ENCODE measurements at places on chromosomes 3 and 15.
A peak's percentile ranks its signal among the peaks of the same experiment; 100 is the strongest.

- DNase-seq = no peak
Measured at GRCh38 chr3:59185591-59186369, 136.0 kb upstream of the CFAP20DC start.

- DNase-seq = peak; percentile 61
Measured at GRCh38 chr3:81823882-81824395, 62.5 kb upstream of the GBE1 start.

GRCh38 chr15:42154212-42154941 lies 2.1 kb downstream of the PLA2G4F start:
- no peak for DNase-seq

GRCh38 chr3:144662729-144663128 lies 691.1 kb downstream of the DIPK2A start:
- no peak for DNase-seq

- no peak for DNase-seq
Measured at GRCh38 chr3:65767551-65767950, 271.2 kb downstream of the MAGI1 start.

- DNase-seq = no peak
Measured at GRCh38 chr3:64681827-64682226, 6.0 kb downstream of the ADAMTS9 start.

DNA sequence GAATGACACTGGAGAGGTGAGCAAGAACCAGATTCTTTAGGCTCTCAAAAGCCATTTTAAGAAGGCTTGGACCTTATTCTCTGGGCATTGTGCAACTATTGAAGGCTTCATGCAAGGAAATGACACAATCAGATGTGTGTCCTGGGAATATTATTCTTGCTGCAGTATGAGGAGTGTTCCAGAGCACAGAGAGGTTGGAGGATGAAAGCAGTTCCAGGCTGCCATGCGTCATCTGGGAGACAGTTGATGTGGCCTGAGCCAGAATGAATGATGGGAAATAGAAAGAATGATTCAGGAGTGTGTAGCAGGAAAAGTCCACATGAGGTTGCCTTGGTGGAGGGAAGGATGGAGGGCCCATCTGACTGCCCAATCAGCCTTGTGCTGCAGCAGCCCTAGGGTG lies 123.1 kb downstream of the CHCHD6 start:
- no peak for DNase-seq

- peak; percentile 16 for DNase-seq
Measured at GRCh38 chr3:98772022-98772421, 8.9 kb downstream of the ST3GAL6 start.

DNA sequence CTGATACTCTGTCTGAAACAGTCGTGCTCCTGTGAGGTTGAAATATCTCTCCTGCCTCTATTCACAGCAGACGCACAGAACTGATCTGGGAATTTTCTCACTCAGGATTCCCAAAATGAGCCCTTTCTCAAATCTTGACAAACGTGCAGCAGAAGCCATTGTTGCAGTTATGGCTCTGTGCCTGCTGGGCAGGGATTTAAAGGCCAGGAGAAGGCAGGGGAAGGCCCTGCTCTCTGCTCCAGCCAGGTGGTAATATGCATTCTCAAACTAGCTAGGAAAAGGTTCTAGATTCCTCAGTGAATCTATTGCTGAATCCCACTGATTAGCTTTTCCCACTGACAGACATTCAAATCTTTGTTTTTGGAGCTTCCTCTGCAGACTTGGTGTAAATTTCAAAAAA lies 2.2 kb downstream of the MINAR1 start:
- no peak for DNase-seq

DNA sequence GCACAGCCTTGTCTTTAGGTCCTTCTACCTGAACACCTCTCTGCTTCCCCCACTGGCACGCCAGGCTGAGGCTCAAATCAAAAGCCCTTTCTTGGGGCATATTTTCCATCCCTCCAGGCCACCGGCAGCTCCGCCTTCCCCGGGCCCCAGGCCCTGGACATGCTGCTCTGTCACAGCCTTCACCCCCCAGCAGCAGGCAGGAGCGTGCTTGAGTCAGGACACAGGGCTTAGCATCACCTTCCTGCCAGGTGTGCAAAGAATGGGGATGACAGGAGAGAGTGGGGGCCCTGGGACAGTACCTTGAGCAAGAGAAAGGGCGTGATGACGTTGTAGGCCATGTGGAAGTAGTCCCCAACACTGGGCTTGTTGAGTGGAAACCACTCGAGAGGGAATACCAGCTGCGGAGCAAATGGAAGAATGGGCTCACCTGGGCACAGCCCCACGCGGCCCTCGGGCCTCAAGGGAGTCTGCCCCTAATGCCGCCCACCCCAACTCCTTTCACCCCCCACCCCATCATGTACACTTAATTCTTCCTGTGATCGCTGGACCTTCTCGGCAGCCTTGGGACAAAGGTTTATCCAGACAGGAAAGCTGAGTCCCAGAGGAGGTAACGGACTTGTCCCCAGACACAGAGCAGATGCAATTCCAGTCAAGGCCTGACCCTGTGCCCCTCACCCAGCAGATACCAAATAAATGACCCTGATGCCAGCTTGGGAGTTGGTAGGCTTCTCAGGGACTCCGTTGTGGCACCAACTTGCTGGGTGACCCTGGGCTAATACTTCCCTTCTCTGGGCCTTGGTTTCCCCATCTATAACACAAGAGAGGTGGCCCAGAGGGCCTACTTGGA lies 9.1 kb upstream of the CALML4 start:
- DNase-seq = no peak

DNA sequence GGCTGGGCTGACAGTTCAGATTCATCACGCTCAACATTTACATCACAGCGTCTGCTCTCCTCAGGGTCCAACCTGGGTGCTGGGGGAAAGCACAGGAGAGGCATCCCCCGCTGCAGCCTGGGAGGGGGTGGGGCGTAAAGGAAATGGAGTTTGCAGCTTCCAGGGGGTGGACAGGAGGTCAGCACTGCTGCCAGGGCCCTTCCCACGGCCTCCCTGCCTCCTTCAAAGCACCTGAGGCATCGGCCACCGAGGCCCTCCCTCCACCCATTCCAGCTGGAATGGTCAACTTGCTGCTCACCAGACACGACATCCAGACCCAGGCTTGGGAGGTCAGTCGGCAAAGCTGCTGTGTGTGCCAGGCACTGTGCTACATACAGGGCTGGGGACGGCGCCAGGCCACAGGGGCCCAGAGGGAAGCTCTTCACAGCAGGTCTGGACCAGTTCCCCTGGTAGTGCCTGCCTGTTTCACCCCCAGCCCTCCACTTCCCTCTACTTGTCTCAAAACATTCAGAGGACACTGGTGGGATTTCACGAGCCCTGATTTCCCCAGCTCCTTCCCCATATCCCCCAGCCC lies 120.7 kb downstream of the ANP32A start:
- DNase-seq = no peak

- DNase-seq = peak; percentile 76
Measured at GRCh38 chr3:112133626-112134334, 732 bp upstream of the GCSAM start.

- no peak for DNase-seq
Measured at GRCh38 chr3:174869448-174869847, 10.3 kb downstream of the NAALADL2 start.

GRCh38 chr3:100516838-100517237 lies 24.4 kb downstream of the TMEM45A start:
- DNase-seq = no peak

DNA sequence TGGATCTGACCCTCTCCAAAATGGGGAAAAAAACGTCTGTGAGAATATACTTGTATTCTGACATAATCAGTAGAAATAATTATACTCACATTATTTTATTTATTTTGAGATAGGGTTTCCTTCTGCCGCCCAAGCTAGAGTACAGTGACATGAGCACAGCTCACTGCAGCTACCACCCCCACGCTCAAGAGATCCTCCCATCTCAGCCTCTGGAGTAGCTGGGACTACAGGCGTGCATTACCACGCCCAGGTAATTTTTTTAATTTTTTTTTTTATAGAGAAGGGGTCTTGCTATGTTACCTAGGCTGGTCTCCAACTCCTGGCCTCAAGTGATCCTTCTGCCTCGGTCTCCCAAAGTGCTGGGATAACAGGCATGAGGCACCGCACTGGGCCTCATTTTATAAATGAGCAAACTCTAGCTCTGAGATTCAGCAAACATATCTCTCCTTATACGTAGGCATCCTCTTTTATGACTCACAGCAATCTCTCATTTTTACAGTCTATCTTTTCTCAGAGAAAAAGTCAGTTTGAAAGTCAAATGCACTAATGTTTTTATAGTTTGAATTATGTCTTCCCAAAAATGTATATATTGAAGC lies 989 bp upstream of the VGLL3 start:
- DNase-seq = no peak

- no peak for DNase-seq
Measured at GRCh38 chr15:90823455-90823974, 44.9 kb upstream of the FURIN start.

- DNase-seq = no peak
Measured at GRCh38 chr3:37729119-37729518, 132.6 kb upstream of the CTDSPL start.

DNA sequence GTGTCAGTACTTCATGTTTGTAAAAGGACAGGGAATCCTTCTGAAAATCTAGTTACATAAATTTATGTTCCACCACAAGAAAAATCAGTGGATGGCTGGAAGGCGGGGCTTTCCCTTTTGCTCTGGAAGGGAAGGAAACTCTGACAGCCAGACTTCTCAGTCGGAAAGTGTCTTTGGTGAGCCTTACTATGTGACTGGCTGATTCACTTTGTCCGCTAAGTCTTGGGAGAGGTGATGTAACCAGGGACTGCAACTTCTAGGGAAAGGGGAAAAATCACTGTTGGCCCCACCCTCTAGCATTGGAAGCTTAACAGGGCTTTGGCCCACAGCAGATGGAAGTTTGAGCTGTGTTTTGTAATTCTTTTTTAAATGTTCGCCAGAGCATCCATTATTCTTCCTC lies 281.4 kb upstream of the CTDSPL start:
- no peak for DNase-seq

GRCh38 chr3:124974691-124975090 lies 40.1 kb upstream of the MUC13 start:
- DNase-seq = no peak

DNA sequence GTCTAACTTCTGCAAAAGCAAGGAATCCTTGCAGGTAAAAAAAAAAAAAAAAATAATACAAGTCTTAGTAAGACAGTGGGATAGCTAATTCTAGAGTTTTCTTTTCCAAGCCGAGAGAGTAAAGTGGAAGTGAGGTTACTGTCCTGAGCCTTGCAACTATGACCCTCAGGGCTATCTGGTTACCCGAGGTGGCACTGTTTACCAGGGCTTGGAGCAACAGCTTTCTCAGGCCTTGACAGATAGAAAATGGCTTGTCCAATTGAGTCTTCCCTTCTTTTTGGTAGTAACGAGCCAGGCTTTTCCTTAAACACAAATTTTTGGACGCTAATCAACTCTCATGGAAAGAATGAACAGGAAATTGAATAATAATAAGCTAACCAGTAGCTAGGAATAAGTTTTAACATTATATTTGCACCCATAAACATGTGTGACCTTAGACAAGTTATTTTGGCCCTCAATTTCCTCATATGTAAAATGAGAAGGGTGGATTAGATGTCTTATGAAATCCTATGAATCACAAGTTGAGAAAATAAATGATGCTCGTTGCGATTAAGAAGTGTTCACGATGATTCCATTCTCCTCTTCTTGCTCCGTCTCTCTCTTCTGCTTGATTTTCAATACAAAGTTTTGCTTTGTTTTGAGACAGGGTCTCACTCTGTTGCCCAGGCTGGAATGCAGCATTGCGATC lies 236.9 kb upstream of the KBTBD8 start:
- no peak for DNase-seq

DNA sequence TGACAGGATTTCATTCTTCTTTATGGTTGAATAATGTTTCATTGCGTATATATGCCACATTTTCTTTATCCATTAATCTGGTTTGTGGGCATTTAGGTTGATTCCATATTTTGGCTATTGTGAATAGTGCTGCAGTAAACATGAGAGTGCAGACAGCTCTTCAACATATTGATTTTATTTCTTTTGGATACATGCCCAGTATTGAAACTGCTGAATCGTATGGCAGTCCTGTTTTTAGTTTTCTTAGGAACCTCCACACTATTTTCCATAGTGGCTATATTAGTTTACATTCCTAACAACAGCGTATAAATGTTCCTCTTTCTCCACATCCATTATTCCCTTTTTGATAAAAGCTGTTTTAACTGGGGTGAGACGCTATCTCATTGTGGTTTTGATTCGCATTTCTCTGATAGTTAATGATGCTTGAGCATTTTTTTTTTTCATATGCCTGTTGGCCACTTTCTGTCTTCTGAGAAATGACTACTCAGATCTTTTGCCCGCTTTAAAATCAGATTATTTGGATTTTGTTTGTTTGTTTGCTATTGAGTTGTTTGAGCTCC lies 21.7 kb downstream of the AQP9 start:
- no peak for DNase-seq

DNA sequence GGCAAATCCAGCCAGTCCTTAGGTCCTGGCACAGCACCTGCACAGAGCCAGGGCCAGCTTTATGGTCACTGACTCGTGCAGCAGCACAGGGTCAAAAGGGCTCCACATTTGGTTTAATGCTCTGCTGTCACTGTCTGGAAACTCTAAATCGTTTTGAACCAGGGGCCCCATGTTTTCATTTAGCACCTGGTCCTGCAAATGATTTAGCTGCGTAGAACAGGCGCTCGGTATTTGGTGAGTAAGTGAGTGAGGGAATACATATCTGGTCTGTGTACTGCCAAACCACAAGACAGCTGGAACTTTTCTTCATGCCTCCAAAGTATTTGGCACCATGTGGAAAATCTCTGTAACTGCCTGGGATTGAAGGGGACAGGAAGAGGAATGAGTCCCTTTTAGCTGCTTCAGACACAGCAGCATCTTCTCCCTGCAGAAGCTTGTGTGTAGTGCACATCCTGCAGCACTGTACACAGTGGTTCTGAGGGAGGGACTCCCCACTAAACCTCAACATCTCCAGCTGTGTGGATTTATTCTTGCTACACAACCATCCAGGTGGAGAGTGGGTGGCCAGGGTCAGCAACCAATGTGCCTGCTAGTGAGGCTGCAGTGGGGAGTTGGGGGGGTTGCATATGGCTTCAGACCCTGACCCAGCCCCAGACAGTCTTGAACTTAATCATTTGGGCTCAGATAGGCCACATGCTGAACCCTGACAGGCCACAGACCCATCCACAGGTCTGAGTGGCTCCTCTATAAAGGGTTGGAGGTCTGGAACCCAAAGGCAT lies 1.1 kb downstream of the SH2D7 start:
- no peak for DNase-seq

DNA sequence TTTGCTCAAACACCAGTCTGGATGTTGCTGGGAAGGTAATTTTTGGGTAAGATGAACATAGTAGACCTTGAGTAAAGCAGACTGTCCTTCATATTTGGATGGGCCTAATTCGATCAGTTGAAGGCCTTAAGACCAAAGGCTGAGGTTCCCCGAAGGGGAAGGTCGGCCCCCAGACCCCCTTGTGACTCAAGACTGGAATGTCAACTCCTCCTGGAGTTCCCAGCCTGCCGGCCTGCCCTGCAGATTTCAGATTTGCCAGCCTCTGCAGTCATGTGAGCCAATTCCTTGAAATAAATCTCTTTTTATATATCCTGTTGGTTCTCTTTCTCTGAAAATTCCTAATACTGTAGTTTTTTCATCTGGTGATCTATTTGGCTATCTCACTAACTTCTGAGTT lies 146.5 kb downstream of the APBA2 start:
- no peak for DNase-seq

GRCh38 chr3:8443829-8444791 lies 57.5 kb upstream of the LMCD1 start:
- no peak for DNase-seq
